Activated T-helper 1 cell treated with anti-CD3 and anti-CD28 coated beads, Interleukin-12 subunit alpha, Interleukin-12 subunit beta, Interleukin-2, Interleukin-4 antibody, amounts not matched to agents 30 ng/mL and 10 ng/mL and 1 ng/mL, durations not matched to agents 14 hours and 24 hours and 36 hours (primary cell): ENCODE measurements at places on chromosomes 11 and 22. TPM values are rescaled to one million over a fixed set of nuclear protein-coding genes. Genes with fewer than 3 reads are reported as not detected.
A peak's percentile ranks its signal among the peaks of the same experiment; 100 is the strongest.

Gene RAG1
- total RNA-seq, result 0.70 TPM in 1 of 2 replicates, not detected in the other

GRCh38 chr11:57430952-57431351 lies 4.0 kb upstream of the SLC43A3 start:
- no peak overlapping the region for H3K4me3 ChIP-seq
- H3K27ac ChIP-seq, result no peak overlapping the region
- peaks cover 4% of the 10 kb centered on the region for H3K36me3 ChIP-seq
- peaks cover 4% of the 10 kb centered on the region for H3K27me3 ChIP-seq
- peaks cover 29% of the 10 kb centered on the region for H3K4me1 ChIP-seq

Gene PGA5
- not detected in 2 replicates for total RNA-seq

DNA sequence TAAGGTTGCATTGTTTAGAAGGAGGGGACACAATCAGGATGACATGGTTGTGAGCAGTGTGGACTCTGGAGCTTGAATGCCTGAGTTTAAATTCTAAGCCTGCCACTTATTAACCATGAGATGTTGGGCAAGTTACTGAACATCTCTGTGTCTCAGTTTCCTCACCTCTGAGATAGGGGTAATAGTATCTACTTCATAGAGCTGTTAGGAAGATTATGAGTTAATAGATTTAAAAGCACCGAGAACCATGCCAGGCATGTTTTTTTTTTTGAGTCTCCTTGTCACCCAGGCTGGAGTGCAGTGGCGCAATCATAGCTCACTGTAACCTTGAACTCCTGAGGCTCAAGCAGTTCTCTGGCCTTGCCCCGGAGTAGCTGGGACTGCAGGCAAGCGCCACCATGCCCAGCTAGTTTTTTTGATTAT lies 33.3 kb downstream of the ST14 start:
- no peak for DNase-seq
- H3K27ac ChIP-seq, result no peak overlapping the region
- H3K4me3 ChIP-seq, result no peak overlapping the region
- no peaks in the 10 kb centered on the region for H3K4me1 ChIP-seq
- no peaks in the 10 kb centered on the region for H3K36me3 ChIP-seq

DNA sequence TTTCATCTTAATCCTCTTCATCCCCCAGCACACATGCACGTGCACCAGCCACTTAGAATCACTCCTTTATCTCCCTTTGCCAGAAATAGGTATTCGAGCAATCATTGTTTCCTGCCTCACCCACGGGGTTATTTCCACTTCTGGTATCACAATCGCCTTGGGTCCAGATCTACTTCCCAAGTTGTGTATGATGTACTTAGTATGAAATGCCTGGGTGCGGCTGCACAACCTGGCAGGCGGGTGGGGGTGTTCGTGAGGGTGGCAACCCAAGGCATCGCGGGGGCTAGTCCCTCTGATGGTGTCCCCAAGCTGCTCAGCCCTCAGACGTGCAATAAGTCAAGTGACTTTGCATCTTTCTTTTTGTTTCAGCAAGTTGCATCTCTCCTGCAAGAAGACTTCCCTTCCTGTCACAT lies 475.6 kb downstream of the MIAT start:
- no peak overlapping the region for H3K4me3 ChIP-seq
- H3K27me3 ChIP-seq, result peaks cover 4% of the 10 kb centered on the region
- DNase-seq, result no peak

Gene SMIM35
- 0.10 and 0.16 TPM in 2 replicates for total RNA-seq

Gene KIRREL3
- not detected in 2 replicates for total RNA-seq

DNA sequence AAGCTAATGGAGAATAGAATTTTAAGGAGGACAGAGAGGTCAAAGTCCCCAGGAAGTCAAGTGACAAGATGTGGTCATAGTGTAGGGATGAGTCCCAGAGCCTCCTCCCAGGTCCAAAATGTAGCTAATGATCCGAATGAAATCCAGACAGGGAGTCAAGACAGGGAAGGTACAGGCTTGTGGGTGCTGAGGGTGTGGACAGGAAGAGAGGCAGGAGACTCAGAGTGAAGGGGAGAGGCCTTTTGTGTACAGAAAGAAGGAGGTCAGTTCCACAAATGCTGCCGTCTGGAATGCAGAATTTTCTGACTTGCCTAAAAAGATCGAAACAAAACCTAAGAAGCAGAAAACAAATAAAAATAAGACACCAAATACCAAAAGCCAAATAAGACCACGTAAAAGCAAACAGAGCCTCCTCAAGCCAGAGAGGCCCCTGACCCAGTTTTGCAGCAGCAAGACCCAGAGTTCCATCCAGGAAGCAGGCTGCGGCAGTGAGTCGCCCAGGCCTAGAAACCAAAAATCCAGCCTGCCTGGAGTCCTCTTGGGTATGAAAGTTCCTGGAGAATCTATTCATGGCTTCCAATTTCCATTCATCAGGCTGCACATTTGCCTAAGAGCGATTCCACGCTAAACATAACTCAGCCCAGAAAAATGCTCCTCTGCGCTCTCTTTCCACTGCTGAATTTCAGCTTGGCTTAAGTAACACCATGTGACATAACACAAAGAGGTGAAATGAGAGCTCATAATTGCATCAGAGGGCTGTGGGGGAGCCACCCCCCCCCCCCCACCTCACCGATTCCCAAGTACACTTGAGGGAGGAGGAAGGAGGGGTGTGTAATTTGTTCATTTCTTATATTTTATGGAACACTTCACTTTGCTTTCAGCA lies 71.2 kb downstream of the KIRREL3 start:
- peaks cover 1% of the 10 kb centered on the region for H3K27me3 ChIP-seq
- no peak overlapping the region for H3K4me3 ChIP-seq
- H3K27ac ChIP-seq, result no peak overlapping the region
- H3K4me1 ChIP-seq, result no peaks in the 10 kb centered on the region
- no peaks in the 10 kb centered on the region for H3K36me3 ChIP-seq

- H3K4me3 ChIP-seq, result no peak overlapping the region
- no peaks in the 10 kb centered on the region for H3K36me3 ChIP-seq
- H3K27me3 ChIP-seq, result no peaks in the 10 kb centered on the region
- H3K4me1 ChIP-seq, result peaks cover 14% of the 10 kb centered on the region
Observed at GRCh38 chr22:29704528-29705285, 15.1 kb upstream of the CABP7 start.

- no peak for DNase-seq
- H3K4me3 ChIP-seq, result no peak overlapping the region
- peak overlapping the region; percentile 40 for H3K27ac ChIP-seq
- no peaks in the 10 kb centered on the region for H3K36me3 ChIP-seq
Observed at GRCh38 chr11:1768141-1768469, 4.4 kb upstream of the CTSD start.

Gene DYNC2H1
- 0.91 and 1.1 TPM in 2 replicates for total RNA-seq

- no peaks in the 10 kb centered on the region for H3K36me3 ChIP-seq
- no peaks in the 10 kb centered on the region for H3K4me1 ChIP-seq
- no peaks in the 10 kb centered on the region for H3K27me3 ChIP-seq
- DNase-seq, result no peak
Observed at GRCh38 chr11:126864934-126865333, 135.6 kb downstream of the KIRREL3 start.

Gene RBMXL2
- total RNA-seq, result not detected in 2 replicates

- no peaks in the 10 kb centered on the region for H3K36me3 ChIP-seq
- H3K4me1 ChIP-seq, result no peaks in the 10 kb centered on the region
- peaks cover 5% of the 10 kb centered on the region for H3K27me3 ChIP-seq
- no peak overlapping the region for H3K27ac ChIP-seq
Observed at GRCh38 chr11:57379732-57380131, 1.2 kb downstream of the PRG3 start.

DNA sequence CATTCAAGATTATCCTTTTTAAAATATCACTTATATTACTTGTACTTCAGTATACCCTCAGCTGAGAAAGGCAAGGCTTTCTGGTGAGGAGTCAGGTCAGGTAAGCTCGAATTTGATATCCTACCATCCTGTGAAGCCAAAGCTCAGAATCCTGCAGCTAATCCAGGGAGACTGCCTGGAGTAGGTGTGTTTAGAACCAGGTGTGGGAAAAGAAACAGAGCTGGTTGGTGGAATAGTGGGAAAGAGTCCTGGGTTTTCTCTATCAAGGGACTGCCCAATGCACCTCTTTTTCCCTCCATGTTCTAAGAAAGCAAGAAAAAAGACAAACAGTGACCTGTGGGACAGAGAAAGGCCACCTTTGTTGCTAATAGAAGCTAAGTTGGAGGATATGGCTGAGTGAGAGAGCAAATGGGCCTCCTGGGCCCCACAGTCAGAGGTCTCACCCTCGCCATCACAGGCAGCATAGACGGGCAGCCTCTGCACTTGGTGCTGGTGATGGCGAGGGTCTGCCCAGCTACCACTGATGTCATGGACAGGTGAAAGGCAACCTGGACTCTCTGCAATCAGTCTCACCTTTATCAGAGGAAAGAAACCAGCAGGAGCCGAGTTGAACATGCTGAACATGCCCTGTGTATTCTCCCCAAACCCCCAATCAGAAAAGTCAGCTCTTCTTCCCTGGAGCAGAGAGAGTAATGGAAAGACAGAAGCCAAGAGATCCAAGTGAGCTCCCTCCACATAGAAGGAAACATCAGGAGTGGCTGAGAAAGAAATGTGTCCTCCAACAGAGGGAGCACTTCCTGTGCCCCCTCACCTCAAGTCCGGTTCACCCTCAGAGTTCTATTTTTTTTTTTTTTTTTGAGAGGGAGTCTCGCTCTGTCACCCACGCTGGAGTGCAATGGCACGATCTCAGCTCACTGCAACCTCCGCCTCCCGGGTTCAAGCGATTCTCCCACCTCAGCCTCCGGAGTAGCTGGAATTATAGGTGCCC lies 491.3 kb downstream of the BUD13 start:
- H3K27ac ChIP-seq, result no peak overlapping the region
- H3K4me1 ChIP-seq, result no peaks in the 10 kb centered on the region
- H3K4me3 ChIP-seq, result no peak overlapping the region
- peaks cover 4% of the 10 kb centered on the region for H3K27me3 ChIP-seq
- no peak for DNase-seq

GRCh38 chr11:119147604-119148333 lies 1.1 kb upstream of the ABCG4 start:
- H3K4me1 ChIP-seq, result peaks cover 13% of the 10 kb centered on the region
- no peaks in the 10 kb centered on the region for H3K36me3 ChIP-seq
- H3K4me3 ChIP-seq, result peak overlapping the region; percentile 64
- no peak for DNase-seq
- no peak overlapping the region for H3K27ac ChIP-seq
- peaks cover 63% of the 10 kb centered on the region for H3K27me3 ChIP-seq

Gene DENND5A
- 45.6 and 47.6 TPM in 2 replicates for total RNA-seq

DNA sequence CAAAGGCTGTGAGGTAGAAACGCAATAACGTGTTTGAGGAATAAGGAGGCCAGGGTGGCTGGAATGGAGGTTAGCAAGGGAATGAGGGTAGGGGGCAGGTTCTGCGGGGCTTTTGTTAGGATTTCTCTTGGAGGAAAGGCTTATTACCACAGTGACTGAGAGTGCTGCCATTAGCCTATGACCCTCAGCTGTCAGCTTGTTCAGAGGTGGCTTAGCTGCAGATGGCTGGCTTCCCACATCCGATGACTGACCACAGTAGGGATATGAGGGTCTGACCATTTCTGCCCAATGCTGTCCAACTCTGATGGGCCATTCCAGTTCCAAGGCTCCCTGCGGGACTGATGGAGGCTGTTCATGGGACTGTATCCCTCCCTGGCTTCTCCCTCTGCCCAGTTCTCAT lies 181.8 kb downstream of the MIAT start:
- H3K4me1 ChIP-seq, result no peaks in the 10 kb centered on the region
- H3K27ac ChIP-seq, result no peak overlapping the region
- H3K36me3 ChIP-seq, result no peaks in the 10 kb centered on the region
- no peak for DNase-seq
- no peaks in the 10 kb centered on the region for H3K27me3 ChIP-seq
- H3K4me3 ChIP-seq, result no peak overlapping the region

- no peak for DNase-seq
- peaks cover 61% of the 10 kb centered on the region for H3K4me1 ChIP-seq
- H3K36me3 ChIP-seq, result peaks cover 17% of the 10 kb centered on the region
- peak overlapping the region; percentile 96 for H3K27ac ChIP-seq
- H3K27me3 ChIP-seq, result no peaks in the 10 kb centered on the region
- peak overlapping the region; percentile 66 for H3K4me3 ChIP-seq
Observed at GRCh38 chr22:31230155-31230870, 18.2 kb downstream of the LIMK2 start.

Gene DERL3
- total RNA-seq, result 13.8 and 18.8 TPM in 2 replicates

GRCh38 chr22:44881624-44882023 lies 128.2 kb downstream of the PHF21B start:
- H3K4me1 ChIP-seq, result no peaks in the 10 kb centered on the region
- no peak overlapping the region for H3K4me3 ChIP-seq

- peaks cover 5% of the 10 kb centered on the region for H3K4me1 ChIP-seq
- no peak overlapping the region for H3K4me3 ChIP-seq
- peak overlapping the region; percentile 29 for H3K27ac ChIP-seq
- peaks cover 4% of the 10 kb centered on the region for H3K36me3 ChIP-seq
- no peaks in the 10 kb centered on the region for H3K27me3 ChIP-seq
Observed at GRCh38 chr11:63737718-63738117, 30.9 kb downstream of the ZFTA start.

DNA sequence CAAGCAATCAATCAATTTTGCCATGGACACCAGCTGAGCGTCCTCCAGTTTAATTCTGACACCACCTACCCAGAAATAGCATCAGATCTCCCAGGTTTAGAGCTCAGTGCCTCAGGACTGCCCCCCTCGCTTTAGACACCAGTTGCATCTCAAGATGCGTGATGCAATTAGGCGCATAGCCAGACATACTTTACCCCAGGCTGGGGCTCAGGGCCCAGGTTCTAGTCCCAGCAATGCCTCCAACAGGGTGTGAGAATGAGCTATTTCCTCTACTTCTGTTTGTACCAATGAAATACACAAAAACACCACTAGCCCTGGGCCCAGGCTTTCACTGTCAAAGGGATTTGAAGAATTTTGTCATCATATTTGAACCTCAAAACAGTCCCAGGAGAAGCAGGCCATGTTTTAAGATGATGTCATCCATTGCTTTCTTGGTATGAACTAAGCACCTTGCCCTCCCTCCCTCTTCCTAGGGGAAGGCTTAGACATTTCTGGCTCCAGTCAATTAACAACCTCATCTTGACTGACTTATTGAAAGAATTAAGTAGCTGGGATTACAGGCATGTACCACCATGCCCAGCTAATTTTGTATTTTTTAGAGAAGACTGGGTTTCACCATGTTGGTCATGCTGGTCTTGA lies 61.5 kb upstream of the INCENP start:
- H3K27me3 ChIP-seq, result peaks cover 2% of the 10 kb centered on the region
- DNase-seq, result no peak
- no peak overlapping the region for H3K4me3 ChIP-seq
- no peak overlapping the region for H3K27ac ChIP-seq

GRCh38 chr11:2691991-2692875 lies 7.6 kb downstream of the KCNQ1OT1 start:
- peaks cover 2% of the 10 kb centered on the region for H3K36me3 ChIP-seq
- no peak for DNase-seq
- no peaks in the 10 kb centered on the region for H3K4me1 ChIP-seq
- no peak overlapping the region for H3K27ac ChIP-seq
- H3K27me3 ChIP-seq, result no peaks in the 10 kb centered on the region
- H3K4me3 ChIP-seq, result no peak overlapping the region

Gene LRRC75B
- total RNA-seq, result 2.4 and 2.8 TPM in 2 replicates

DNA sequence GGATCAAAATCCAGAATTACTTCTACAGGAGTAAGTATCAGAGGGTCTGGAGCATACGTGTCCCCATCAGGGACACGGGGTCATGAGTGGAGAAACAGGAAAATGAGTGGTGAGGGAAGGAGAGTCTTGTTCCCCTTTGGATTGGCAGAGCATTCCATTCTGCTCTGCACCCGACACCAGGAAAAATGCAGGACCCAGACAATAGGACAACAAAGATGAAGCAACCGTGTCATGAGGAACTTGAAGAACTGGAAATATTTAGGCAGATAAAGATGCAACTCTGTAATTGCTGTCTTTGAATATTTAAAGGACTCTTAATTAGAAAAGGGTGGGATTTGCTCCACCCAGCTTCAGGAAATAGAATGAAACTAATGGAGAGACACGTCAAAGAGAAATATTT lies 89.0 kb upstream of the BLID start:
- no peak overlapping the region for H3K27ac ChIP-seq
- no peak overlapping the region for H3K4me3 ChIP-seq
- no peaks in the 10 kb centered on the region for H3K4me1 ChIP-seq
- no peak for DNase-seq
- peaks cover 11% of the 10 kb centered on the region for H3K27me3 ChIP-seq

GRCh38 chr11:82718307-82718706 lies 15.4 kb downstream of the FAM181B start:
- DNase-seq, result no peak
- no peaks in the 10 kb centered on the region for H3K36me3 ChIP-seq
- H3K27ac ChIP-seq, result no peak overlapping the region
